ENCODE measurements at places on chromosomes 3 and 15. TPM values are rescaled to one million over a fixed set of nuclear protein-coding genes. Genes with fewer than 3 reads are reported as not detected.

DNA sequence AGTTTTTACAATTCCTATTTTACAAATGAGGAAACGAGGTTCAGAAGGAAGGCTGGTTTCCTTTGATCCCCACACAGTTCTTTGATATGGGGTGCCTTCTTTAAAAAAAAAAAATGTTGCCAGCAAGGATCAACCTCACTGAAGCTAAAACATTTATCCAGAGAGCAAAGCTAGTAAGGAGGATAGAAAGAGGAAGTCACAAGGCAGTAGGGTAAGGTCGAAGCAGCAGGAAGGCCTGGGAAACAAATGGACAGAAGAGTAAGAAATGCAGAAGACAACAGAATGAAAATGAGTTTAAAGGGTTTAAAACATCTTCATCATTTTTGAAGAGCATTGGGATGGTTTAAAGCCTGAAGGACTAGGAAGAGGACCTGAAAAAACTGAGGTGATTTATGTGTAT, 30.6 kb upstream of the CP start:
- DNase-seq, result no peak

DNA sequence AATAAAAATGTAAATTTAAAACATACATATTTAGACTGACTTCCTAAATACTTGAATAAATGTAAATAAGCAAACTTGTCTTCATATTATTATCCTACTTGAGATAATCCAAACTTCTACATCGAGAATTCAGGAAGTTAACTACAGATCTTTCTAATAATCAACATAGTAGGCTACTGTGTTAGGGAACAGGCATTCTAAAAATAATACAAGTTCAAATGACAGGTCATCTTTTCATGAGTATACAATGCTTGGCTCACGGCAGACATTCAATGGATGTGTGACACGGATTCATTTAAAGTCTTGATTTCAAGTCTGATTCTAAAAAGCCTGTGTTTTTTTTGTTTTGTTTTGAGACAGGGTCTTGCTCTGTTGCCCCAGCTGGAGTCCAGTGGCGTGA, 88.7 kb downstream of the BTD start:
- DNase-seq, result no peak

- no peak for DNase-seq
Measured at GRCh38 chr3:43583481-43583880, 38.3 kb downstream of the ANO10 start.

DNA sequence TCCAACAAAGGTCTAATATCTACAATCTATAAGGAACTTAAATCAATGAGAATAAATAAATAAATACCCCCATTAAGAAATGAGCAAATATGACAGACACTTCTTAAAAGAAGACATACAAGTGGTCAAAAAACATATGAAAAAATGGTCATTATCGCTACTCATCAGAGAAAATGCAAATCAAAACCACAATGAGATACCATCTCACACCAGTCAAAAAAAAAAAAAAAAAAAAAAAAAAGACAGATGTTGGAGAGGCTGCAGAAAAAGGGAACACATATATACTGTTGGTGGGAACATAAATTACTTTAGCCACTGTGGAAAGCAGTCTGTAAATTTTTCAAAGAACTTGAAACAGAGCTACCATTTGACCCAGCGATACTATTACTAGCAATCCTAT, 31.6 kb upstream of the OR5H6 start:
- DNase-seq, result no peak

DNA sequence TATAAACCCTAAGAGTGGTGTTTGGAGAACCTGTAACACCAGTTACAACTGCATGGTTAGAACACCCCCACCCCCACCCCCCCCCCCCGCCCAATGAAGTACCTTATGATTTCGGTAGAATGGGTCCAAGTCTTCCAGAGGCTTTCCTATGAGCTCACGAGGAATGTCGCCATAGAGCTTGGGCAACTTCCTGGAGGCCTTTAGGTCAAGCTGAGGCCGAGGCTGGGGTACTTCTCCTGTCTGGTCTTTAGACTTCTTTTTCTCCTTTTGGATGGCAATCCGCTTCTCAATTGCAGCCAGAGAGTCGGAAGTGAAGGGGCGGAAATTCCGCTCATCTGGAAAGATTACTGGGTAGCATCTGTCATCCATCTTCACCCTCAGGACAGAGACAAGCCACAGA, 101.8 kb downstream of the SCN11A start:
- no peak for DNase-seq

DNA sequence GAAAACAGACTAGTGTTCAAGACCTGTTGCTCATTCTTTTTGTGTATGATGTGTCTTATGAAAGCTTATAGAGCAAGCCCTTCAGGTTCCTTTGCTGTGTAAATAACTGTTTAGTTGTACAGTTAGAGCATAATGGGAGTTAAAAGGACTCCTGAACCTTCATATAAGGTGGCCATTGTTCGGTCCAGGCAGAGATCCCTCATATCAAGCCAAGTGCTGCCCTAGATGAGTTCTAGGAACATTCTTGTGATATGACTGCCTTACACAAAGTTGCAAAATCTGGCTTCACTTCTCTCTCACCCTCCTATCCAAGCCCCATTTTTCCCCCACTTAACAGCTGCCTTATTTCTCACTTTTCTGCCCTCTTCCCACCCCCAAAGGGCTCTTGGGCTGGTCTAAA, 26.9 kb downstream of the GYG1 start:
- no peak for DNase-seq

GRCh38 chr3:72590732-72591221, 257.5 kb downstream of the SHQ1 start:
- no peak for DNase-seq

DNA sequence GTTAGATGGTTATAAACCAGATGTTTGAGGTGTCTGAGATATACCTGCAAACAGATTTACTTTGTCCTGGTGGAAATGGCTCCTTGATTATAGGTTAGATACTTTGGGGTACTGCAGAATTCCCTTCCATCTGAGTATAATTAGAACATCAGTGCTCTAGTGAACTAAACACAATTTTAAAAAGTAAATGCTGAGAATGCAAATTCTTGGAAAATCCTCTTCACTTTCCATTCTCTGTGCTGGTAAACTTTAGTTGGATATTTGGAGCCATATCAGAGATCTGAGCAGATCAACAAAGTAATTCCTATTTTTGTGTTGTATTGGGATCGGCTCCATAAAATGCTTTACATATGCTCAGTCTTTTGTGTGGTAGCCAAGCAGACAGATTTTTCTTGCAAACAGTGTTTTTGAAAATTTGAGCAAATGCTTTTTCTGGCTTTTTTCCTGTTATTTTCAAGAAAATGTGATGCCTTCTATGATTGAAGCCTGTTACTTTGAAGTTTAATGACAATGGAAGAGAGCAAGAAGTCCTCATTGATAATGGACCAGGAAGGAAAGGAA, 37.9 kb upstream of the KCNH8 start:
- no peak for DNase-seq

- no peak for DNase-seq
Measured at GRCh38 chr15:80885016-80885579, 104.5 kb downstream of the MESD start.

DNA sequence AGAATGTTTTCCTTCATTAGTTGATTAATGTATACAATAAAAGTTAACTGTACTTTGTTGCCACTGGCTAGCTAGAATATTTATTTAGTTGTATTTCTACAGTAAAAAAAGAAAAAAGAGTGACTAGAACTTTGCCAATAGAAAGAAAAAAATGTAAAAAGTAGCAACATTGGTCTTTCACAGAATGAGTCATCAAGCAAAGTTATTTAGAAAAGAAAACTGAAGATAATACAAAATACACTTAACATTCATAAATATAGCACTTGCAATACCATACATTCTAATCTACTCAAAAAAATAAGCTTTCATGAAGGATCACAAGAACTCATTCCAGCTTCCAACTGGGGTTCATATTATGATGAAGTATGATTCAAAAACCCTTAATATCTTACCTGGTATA, 83.4 kb downstream of the AQR start:
- DNase-seq, result no peak

- DNase-seq, result no peak
Measured at GRCh38 chr3:138260611-138261010, 69.0 kb downstream of the NME9 start.

The SLC35G2 gene
- 3.9 TPM for total RNA-seq

The HIGD2B gene
- not detected for total RNA-seq

The CDHR4 gene
- total RNA-seq, result not detected

All from kidney epithelial cell (primary cell).